ENCODE measurements at places on chromosomes 4 and X.
A peak's percentile ranks its signal among the peaks of the same experiment; 100 is the strongest.

GRCh38 chr4:76960014-76960413, 10.5 kb downstream of the SEPTIN11 start:
- no peak for DNase-seq

- DNase-seq, result no peak
Measured at GRCh38 chr4:102216666-102217065, 128.6 kb downstream of the SLC39A8 start.

GRCh38 chr4:32506067-32506466, 1785.9 kb downstream of the PCDH7 start:
- DNase-seq, result no peak

DNA sequence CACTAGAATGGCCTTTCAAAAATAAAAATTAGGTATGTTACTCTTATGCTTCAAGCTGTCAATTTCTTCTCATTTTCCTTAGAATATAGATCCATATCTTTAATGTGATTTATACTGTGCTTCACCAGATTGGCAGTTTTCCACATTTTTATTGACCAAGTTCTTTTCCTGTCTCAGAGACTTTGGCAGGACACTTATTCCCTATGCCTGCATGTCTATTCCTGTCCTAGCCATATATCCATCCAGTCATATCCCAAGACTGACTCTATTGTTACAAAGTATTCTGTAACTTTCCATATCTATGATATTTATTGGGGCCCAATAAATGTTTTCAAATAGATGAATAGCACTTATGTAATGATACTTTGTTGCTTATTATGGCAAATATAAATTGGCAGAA, 450.7 kb downstream of the GASK1B start:
- no peak for DNase-seq

DNA sequence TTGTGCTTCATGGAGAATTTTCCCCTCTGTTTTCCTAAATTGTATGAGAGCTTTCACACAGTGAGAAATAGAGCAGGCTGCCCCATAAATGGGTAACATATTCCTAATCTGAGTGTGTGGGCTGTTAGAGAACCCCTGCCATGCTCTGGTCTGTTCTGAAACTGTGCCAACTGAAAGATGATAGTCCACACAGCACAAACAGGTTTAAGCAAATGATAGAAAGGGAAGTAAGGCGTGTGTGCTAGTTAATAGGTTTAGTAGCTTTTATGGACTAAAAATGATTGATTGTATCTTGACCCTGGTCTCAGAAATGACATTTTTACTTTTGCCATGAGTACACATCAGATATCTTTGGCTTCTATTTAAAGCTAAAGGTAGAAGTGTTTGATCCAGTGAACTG, 106.2 kb downstream of the PRRG1 start:
- DNase-seq, result no peak

DNA sequence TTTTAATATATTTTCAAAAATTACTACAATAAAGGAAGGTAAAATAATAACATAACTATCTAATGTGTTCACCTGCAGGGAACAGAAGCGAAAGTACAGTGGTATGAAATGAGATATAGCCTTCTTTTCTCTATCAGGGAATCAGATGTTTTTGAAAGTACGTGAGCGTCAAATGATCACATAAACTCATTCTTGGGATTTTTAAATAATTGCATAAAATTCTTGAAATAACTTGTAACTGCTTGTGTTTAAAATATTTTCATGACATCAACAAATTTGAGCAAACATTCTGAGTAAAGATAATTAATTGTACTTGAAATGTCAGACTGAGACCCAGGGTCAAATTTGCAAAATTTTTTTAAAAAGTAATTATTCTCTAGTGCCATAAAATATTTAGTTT, 193.5 kb upstream of the NEIL3 start:
- DNase-seq, result no peak

GRCh38 chrX:101430457-101431078, 22.5 kb downstream of the HNRNPH2 start:
- no peak for DNase-seq

DNA sequence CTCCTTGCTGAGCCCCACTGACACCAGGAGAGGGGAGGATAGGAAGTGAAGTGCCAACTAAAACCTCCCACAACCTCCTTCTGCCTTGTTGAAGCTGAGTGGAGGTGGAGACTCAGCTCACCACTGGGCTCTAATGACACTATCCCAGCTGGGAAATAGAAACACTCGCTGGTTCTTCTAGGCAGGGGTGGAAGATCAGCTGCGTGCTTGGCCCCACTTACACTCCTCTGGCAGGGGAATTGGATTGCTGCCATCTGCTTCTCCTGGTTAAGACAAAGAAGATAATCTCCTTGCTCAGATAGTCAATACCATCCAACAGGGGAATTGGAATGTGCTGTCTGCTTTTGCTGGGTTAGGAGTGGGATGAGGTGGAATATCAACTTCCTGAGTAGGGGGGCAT, 392.5 kb downstream of the ZNF674 start:
- no peak for DNase-seq

- no peak for DNase-seq
Measured at GRCh38 chr4:26842911-26843310, 17.7 kb upstream of the STIM2 start.

GRCh38 chrX:10828036-10828435, 207.7 kb upstream of the MID1 start:
- no peak for DNase-seq

DNA sequence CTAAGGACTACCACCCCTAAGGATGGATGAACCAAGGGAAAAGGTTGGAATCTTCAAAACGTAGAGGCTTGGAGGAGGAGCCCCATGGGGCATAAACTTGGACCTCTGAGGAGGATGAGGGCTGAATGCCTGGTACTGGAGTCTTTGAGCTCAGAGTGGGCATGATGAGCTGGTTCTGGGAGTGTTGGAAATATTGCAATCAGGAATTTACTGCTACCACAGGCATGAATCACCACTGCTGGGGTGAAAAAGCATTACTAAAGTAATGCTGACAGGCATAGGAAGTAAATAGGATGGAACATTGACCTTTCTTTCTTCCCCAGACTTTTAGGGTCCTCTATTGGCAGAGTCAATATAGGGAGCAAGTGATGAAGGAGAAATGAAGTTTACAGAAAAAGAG, 105.8 kb upstream of the RPS6KA3 start:
- DNase-seq, result no peak

GRCh38 chr4:76857074-76857409, 40.9 kb downstream of the SOWAHB start:
- no peak for DNase-seq

DNA sequence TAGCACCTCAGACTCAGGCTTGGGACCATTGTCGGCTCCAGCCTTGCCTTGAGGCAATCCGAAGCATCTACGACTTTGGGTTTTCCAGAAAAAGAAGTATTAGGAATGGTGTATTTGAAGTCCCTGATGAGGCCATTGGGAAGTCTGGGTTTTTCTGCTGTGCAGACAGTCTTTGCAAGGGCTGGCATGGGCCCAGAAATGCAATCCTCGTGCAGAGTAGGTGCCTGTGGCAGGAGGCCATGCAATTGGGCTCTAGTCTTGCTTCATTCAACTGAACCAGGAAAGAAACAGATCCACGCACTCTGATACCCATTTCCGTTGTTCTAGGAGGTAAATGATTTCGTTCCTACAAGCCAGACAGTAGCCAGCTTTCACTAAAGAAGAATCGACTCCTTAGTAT, 12.4 kb downstream of the ZFP92 start:
- no peak for DNase-seq

- no peak for DNase-seq
Measured at GRCh38 chrX:10173331-10173900, 16.6 kb downstream of the CLCN4 start.

DNA sequence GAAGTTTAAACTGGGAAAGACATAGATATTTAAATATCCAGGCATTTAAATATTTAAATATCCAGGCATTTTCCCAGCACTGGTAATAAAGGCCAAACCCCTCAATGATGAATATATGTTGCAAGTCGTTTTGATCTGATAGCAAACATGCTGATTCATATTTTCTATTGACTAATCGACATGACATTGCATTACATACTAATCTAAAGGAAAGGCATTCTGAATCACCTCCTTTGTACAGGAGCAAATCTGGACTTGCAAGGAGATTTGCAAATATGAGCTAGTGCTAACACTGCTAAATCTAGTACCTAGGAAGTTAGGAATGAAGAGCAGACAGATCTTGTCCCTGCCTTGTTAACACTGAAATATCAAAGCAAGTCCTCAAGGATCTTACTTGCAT, 207.3 kb downstream of the SLC7A11 start:
- DNase-seq, result no peak

DNA sequence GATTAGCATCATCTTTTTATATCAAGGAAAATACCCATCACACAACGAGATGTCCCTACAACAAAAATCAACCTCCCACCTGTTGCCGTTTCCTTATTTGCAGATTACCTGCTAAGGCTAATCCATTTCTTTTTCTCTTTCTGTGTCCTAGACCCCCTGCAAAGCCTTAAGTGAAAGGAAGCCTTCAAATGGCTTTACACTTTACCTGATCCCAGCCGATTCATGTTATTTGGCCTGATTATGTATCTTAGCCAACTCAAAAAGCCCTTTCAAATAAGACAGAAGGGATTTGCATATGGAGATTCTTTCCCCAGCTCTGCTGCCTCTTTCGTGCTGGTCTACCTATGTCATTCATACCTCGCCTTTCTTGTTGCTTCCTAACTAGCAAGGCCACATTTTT, 14.4 kb downstream of the ABCG2 start:
- no peak for DNase-seq

DNA sequence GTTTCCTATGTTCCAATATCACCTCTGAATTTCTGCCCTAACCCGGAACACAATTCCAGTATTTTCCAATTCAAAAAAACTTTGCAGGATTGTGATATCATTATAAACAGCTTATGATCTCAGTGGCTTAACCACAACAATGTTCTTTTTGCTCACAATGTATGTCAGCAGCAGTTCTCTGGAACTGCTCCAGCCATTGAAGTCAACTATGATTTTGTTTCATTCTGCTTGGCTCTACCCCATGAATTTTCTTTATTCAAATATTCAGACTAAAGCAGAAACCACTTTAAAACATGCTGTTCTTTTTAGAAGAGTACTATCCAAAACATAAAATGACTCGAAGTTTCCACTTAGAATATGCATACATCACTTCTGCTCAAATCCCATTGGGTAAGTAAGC, 1611.1 kb downstream of the ARAP2 start:
- DNase-seq, result no peak

DNA sequence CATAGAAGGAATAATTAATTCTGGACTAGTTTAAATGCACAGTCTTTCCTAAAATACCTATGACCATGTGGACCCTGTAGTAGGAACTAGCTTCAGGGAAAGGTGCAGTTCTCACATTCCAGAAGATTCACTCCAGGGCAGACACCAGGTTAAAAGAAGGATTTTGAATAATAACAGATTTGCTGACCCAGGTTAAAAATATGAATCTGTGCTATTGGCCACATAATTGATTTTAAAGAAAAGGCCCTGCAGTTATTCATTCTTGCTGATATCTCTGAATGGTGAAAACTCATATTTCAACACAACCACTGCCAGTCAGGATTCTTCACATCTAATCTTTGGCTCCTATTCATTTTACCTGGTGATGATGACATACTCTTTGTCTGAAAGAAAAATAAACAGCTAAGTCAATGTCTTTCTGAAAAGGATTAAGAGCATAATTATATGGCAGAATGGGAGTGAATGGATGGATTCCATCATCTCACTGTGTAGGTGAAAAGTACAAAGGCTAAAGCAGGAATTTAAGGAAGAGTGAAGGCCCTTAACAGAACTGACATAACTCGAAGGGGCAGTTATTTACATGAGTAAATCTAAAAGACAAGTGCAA, 432.8 kb downstream of the PDGFC start:
- no peak for DNase-seq

DNA sequence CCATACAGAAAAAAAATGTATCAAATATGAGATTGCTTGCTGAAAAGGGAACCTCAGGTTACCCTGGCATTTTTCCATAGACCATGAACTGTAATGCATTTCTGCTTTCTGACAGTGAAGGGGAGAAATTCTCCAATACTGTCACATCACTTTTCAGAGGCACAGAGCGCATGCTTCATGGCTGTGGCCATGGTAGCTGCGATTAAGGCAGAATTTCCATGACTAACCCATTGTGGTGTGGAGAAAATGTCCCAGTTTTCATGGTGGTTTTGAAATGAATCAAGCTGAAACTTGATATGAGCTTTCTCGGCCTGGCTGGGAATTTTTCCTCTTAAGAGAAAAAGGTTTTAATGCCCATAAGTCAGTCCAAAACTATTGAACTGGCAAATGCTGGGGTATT, 39.5 kb upstream of the MAP3K15 start:
- DNase-seq, result no peak

GRCh38 chr4:179867300-179867878, 2375.8 kb upstream of the TENM3 start:
- DNase-seq, result no peak

- no peak for DNase-seq
Measured at GRCh38 chr4:104941661-104942062, 205.0 kb upstream of the TET2 start.

DNA sequence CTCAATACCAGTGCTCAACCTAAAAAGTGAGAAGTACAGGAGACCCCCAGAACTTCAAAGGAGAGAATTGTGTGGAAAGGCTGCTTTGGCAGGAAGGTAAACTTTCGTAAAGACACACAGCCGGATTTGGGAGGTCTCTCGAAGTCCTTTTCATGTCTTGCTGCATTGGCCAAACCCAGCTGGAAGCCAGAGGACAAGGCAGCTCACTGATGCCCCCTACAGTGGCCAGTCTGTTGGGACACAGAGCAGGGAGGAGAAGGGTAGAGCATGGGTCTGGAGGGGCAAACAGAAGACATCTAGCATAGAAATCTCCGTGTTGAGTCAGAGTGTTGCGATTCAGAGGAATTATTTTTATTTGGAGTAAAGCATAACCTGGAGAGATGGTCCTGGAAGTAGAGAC, 198.9 kb downstream of the ANK2 start:
- no peak for DNase-seq

GRCh38 chr4:38368613-38369012, 295.4 kb upstream of the KLF3 start:
- no peak for DNase-seq

GRCh38 chrX:69556060-69557011, 52.2 kb downstream of the NALF2 start:
- DNase-seq, result no peak

GRCh38 chrX:10314530-10315104, 157.8 kb downstream of the CLCN4 start:
- DNase-seq, result no peak

DNA sequence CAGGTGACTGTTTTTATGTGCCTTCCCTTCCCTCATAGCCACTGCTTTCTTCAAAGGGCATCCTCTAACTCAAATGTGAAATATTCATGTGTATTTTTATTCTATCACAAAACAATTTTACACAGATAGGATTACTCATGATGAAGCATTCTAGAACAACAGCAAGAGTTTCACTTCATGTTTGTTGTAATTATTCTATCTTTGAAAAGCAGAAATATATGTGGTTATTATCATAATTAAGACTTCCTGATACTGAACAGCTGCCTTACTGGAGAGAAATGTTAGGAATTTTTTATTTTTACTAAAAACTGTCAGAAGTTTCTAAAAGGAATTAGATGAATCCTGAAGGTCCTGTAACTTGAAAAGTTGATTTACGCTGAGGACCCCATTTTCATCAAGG, 229.1 kb downstream of the PALLD start:
- no peak for DNase-seq

- DNase-seq, result peak; percentile 1
Measured at GRCh38 chr4:159487284-159487747, 384.4 kb downstream of the RAPGEF2 start.

GRCh38 chr4:4590546-4590945, 48.7 kb upstream of the STX18 start:
- DNase-seq, result no peak
